Muscle of back (tissue), 13 donors: ENCODE measurements at places on chromosomes 4 and X.

DNA sequence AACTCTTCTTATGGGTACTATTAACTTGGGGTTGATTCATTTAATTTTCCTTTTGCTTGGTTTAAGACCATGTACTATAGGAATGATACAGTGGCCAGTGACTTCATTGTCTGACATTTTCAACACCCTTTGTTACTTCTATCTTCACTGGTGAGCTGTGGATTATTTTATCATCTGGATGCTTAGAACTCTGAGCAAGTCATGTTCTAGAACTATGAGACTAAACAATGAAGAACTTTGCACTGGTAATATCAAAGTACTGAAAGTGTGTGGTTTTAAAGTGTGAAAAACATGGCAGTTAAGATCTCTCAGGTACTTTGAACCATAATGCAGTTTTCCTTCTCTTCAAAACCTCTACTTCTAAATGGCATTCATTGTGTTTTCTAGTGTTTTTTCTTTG, 47.8 kb downstream of the MAP7D3 start:
- no peak for DNase-seq

- DNase-seq: no peak
Measured at GRCh38 chr4:88246600-88246999, 37.8 kb downstream of the PPM1K start.

GRCh38 chr4:72473434-72473900, 95.6 kb downstream of the ADAMTS3 start:
- no peak for DNase-seq

- DNase-seq: peak; percentile 9
Measured at GRCh38 chrX:32408389-32408788, 803.0 kb downstream of the DMD start.

- no peak for DNase-seq
Measured at GRCh38 chr4:25103418-25103817, 56.8 kb downstream of the SEPSECS start.

DNA sequence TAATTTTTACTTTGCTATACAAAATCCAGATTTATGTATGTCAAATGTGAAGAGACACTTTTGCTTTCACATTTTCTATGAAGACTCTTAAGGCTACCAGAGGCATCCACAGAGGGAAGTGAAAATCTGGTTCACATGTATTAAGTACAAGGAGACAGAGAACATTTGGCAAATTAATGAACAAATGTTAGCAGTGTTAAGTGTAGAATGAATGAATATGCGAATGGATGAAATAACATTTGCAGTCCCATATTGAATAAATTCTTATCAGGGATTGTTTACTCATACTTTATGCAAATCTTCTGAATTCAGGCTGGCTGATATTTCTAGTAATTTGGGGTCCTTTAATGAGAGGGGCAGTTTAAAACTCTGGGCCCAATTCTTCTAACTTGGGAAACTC, 159.9 kb downstream of the LDB2 start:
- no peak for DNase-seq

GRCh38 chr4:155832664-155833063, 33.4 kb downstream of the ASIC5 start:
- no peak for DNase-seq

DNA sequence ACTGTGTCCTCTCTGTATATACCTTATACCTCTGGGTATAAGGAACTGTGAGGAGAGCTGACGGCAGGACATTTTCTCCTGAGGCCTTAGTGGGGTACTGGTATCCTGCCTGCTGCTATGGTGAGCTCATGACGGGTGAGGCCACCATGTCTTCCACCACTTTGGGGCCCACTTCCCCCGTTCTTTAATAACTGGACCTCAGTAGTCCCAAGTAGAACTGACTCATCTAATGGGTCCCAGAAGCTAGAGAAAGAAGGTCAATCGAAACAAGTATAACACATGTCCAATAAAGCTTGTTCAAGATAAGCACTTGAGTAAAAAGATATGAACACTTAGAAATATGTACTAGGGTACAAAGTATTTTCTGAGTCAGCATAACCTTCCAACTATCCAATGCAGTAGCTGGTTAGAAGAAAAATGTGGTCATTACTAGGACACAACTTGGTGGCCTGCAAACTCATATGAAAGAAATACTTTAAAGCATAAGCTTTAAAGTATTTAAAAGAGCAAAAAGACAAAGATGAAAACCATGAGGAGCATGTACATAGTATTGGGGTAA, 71.7 kb downstream of the DIPK2B start:
- no peak for DNase-seq

- no peak for DNase-seq
Measured at GRCh38 chr4:7642741-7643458, 208.2 kb upstream of the PSAPL1 start.

- DNase-seq: no peak
Measured at GRCh38 chrX:24334461-24334860, 20.6 kb upstream of the SUPT20HL2 start.

DNA sequence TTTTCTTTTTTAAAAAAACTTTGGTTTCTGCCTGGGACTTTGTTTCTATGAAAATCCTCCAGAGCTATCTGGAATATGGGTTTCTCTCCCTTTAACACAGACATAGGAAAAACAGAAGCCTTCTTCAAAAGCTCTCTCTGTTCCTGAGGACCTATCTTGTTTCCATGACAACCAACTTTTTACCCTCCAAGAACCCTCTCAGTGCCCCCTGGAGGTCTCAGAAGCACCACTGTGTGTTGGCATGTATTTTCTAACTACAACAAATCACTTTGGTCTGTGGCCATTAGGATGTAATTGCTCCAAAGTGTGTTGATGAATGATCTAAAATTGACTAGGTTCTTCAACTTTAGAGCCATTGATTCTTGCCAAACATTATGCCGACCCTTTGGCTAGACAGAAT, 1331.6 kb downstream of the ADGRL3 start:
- no peak for DNase-seq

- DNase-seq: peak; percentile 90
Measured at GRCh38 chrX:49002091-49002935, at the start of gene GRIPAP1. Gene GRIPAP1 (minus strand): TSS chrX:49002264. CDS start chrX:49002229, 35 bp downstream.

DNA sequence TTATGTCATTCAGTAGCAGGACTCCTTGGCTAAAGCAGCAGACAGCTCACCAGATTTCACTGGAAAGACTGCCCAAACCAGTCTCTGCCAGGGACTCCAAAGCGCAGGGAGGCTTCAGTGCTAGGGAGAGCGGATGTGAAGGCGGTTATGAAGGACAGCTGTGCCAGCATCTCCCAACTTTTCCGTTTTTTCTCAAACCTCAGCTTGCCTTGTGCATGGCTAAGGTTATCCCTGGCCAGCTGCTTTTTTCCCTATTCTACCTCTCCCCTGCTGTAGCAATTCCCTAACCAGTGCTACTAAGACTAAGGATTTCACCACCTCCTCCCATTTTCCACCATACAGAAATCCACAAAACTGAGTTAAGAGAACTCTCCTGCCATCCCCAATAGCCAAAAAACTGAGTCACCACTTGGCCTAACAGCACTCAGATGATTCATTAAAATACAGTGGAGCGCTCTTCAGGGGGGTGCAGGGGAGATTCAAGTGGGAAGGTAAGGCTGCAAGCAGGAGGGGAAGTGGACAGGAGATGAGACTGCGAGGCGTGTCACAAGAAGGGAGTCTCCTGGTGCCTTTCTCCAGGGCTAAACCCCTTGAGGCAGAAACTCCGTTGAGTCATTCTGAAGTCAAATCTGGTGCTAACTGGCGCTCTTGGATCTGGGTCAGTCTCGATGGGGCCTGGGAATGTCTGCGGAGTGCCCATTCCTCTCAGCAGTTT, 90.7 kb downstream of the PALLD start:
- DNase-seq: peak; percentile 68

GRCh38 chrX:18031726-18032375, 170.8 kb upstream of the RAI2 start:
- DNase-seq: no peak

DNA sequence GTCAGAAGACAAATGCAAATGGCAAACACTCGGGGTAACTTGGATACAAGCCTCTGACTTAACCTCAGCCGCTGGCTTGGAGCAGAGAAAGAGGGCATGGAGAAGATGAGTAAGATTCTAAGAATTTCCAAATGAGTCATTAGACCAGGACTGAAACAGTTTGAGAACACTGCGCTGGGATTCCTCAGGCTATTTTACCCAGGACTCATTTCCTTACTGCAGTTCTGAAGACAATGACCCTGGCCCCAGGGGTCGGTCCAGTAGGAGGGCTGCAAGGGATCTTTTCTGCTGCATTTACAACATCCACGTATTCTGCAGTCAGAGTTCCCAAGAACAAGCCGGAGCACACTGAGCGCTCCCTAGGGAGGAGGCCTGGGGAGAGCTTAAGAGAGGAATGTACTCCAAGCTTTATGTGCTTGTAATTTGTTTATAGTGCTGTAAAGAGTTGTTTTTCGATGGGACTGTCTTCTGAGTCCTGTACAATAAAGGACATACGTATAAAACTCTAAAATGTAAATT, 27.3 kb upstream of the SORBS2 start:
- peak; percentile 81 for DNase-seq

- DNase-seq: peak; percentile 38
Measured at GRCh38 chrX:16828124-16828908, 41.8 kb downstream of the RBBP7 start.

DNA sequence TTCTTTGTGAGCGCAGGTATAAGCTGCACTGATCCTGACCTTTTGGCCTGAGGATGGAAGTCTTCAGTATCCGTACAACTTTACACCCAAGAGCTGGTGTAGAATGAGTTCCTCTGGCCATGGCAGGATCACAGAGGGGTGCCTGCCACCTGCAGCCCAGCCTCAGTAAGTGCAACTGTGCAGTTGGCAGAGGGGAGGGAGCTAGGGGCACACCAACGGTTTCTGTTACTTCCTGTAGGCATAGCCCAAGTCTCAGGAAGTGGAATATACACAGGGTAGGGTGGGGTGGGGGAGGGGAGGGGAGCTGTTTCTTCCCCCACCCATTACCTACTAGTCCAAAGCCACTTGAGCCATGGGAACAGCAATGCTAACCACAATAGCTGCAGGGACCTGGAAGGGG, 85.4 kb upstream of the GBA3 start:
- peak; percentile 3 for DNase-seq

DNA sequence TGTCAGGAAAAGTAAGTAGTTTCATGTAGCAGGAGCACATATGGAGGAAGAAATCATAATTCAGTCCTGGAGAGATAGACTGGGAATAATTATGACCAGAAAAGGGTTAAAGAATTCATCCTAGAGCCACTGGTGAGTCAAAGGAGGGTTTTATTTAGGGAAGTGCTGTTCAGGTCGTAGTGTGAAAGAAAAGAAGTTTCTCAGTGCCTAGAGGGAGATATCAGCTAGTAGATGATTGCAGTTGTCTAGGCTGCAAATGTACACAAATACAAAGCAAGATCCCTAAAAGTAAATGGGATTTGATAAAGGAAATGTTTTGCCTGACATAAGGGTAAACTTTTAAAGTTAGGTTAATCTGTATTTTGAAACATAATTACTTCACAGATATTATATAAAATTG, 403.2 kb downstream of the ACTRT1 start:
- DNase-seq: peak; percentile 0

- no peak for DNase-seq
Measured at GRCh38 chrX:9253211-9253610, 211.6 kb upstream of the TBL1X start.

DNA sequence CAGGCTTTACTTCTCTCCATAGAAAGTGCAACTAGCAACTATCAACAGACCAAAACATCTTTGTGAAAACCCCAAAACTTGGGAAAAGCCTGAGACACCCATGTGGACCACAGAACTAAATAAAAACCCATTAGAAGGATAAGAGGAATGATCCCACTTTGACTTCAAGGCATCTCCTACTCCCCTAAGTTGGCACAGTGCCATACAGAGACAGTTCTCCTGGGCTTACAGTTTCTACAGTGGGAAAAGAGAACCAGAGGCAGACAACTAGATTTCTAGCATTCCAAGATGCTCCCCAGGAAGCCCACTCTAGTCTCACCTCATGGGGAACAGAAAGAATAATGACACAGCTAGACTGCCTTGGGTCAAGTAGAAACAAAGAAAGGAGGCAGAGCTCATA, 20.4 kb downstream of the TMLHE start:
- no peak for DNase-seq

- no peak for DNase-seq
Measured at GRCh38 chr4:89617317-89617716, 219.6 kb downstream of the SNCA start.

DNA sequence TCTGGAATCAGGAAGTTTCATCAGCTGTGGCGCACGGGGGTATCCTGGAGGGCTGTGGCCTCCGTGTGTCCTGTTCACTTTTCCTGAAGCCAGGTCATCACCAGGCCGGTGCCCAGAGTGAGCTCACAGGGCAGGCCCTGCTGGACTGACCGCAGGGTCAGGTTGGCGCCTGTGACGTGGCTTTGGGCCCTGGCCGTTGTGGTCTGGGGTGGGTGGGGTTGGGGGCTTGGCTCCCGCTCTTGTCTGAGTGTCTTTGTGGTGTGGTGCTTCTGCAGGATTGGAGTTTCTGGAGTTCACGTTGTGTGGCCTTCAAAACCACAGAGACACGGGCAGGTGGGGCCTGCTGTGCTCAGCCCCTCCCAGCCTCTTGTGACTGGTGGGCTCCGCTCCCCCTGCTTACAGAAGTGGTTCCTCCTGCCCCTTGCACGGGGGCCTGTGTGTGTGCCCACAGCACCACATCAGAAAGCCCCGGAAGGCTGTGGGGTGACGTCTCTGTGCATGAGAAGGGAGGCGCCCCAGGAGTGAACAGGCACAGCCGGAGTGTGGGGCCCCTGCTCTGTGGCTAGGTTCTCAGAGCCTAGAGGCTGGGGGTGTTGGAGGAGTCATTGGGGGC, 9.5 kb downstream of the RGS12 start:
- DNase-seq: no peak

DNA sequence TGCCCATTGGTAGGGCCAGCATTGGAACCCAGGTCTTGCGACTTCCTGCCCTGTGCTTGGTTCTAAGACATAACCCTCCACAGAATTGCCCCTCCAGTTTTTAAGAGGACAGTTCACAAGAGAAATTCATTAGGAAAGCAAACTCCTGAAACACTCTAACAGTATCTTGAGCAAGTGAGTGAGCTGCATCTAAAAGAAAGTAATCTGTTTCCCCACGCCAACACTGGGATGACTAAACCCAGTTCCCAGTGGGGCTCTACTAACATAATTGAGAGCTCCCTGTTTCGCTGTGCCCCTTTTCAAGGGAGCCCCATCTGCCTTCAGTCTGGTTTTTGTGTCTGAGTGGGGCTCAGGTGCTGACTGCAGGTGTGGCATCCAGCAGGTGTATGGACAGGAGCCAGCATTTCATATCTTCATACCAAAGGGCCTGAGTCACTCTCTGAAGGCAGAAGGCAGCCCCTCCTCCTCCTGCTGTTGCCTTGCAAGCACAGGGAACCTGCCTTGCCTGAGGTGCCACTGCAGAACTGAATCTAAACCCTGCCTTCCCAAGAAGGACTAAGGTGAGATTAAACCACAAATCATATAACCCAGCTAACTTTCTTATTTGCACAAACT, 8.0 kb downstream of the AMOT start:
- no peak for DNase-seq

DNA sequence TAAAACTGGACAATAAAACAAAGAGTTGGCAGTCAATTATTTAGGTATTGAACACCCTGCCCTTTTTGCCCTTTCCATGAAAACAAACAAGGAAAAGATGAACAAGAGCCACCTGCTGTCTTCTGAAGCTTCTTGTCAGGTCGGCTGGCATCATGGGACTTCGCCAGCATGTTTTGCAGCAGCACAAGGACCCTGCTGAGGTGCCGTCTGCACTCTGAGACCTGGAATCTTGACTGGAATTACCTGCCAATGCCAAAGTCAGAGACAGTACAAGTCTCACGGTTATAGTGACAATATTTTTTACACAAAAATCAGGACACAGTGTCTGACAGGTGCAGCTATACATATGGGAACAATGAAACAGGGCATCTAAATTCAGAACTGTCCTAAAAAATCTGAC, 284.5 kb downstream of the GASK1B start:
- DNase-seq: no peak
